Stimulated activated CD8-positive, alpha-beta memory T cell treated with anti-CD3 and anti-CD28 coated beads, Interleukin-4, amount 100 ng/mL, for 1 hour (primary cell): ENCODE measurements at places on chromosomes 11 and 22.

DNA sequence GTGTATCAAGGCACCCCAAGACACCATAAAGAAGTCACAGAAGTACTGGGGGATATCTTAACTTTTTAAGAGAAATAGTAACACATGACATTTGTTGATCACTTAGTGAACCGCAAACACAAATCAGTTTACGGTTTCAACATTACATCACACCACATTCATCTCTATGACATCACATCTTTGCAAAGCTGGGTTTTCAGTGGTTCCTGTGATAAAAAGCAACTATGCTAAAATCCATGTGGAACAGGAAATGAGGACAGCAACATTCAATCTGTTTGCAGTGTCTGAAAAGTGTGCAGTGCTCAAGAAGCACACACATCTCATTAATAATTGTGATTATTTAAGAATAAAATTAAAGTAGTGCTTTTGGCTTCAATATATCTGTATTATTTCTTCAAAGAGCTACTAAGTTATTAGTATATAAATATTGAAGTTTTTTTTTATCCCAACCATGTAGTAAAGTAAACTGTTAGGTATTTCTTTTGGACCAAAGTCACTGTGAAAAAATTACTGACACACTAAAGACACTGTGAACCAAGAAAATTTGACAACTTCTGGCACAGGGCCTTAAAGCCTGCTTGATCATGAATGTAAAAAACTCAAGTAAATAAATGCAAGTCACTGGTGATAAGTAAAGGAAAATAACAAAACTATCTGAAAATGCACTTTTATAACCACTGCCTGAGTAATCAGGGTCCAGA is 156.0 kb upstream of the SOX6 start:
- no peak for DNase-seq

GRCh38 chr11:945986-946385 is 20.3 kb downstream of the AP2A2 start:
- no peak for DNase-seq

- no peak for DNase-seq
These were observed at the start of gene GUCD1 for GRCh38 chr22:24554313-24555164. Gene GUCD1 (minus strand): TSS chr22:24555138. CDS start chr22:24554991, 147 bp downstream.

GRCh38 chr11:116975661-116976060 is 122.6 kb downstream of the SIK3 start:
- no peak for DNase-seq

- no peak for DNase-seq
These were observed 38.5 kb upstream of the GRK2 start for GRCh38 chr11:67227726-67228125.

DNA sequence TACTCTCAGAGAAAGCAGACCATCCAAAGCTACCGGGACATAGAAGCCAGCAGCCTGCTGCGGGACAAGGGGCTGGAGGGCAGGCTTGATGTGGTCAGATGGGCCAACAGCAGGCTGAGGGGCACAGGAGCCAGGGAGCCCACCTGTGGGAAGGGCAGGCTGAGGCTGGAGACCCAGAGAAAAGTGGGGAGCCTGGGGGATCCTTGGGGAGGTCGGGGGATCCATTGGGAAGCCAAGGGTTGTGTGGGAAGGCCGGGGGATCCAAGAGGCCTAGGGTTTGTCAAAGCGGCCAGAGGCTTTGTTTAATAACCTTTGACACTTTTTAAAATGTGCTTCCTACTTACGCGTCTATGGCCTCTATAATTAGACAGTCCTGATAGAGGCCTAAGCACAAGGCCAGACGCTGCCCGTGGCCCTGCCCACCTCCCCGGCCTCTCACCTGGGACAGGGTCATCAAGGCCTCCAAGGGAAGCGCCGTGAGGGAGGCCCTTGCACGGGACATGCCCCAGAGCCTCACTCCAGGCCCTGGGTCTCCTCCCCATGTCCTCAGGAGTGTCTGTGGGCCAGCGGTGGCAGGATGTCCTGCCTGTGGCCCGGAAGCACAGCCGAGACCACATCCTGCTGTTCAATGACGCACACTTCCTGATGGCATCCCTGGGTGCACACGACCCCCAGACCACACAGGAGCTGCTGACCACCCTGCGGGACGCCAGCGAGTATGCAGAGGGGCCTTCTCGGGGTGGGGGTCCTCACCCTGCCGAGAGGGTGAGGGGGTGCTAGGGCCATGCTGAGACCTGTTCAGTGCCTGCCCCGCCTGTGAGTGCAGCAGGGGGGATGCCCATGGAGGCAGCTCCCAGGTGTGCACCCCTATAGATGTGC is 8.6 kb upstream of the GTSE1 start:
- no peak for DNase-seq

GRCh38 chr11:44333271-44334218 is 23.6 kb upstream of the ALX4 start:
- DNase-seq: no peak

DNA sequence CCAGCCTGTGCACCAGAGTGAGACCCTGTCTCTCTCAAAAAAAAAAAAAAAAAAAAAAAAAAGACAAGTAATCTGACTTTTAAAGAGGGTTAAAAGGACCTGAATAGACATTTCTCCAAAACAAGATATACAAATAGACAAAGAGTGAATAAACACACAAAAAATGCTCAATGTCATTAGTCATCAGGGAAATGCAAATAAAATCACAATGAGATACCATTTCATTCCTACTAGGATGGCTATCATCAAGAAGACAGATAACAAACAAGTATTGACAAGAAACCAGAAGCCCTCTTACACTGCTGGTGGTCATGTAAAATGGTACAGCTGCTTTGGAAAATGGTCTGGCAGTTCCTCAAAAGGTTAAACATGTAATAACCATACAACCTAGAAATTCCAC is 4.1 kb downstream of the RIC3 start:
- DNase-seq: no peak

DNA sequence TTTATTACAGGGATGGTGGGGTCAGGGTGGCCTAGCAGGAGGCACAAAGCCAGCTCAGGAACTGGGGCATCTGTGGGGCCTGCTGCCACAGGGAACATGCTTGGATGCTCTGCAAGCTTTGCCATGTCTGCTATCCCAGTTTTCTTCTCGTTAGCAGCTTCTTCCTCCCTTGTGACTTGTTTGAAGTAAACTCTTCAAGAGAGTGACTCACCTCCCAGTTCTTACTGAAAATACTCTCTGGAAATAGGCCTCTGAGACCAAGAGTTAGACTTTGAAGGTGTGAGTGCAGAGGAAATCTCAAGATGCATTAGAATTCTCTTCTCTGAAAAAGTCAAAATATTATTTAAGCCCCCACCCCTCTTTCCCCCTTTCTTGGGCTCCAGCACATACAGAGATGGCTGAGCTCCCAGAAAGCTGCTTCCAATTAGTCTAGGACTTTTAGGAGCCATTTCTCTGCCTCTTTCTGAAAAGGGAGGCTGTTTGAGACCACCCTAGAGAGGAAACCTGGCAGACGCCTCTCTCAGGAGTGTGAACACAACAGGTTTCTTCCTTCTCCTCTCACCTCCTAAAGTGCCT is 15.1 kb downstream of the CWC15 start:
- DNase-seq: no peak

GRCh38 chr22:31933406-31933805 is 10.9 kb upstream of the YWHAH start:
- DNase-seq: no peak

DNA sequence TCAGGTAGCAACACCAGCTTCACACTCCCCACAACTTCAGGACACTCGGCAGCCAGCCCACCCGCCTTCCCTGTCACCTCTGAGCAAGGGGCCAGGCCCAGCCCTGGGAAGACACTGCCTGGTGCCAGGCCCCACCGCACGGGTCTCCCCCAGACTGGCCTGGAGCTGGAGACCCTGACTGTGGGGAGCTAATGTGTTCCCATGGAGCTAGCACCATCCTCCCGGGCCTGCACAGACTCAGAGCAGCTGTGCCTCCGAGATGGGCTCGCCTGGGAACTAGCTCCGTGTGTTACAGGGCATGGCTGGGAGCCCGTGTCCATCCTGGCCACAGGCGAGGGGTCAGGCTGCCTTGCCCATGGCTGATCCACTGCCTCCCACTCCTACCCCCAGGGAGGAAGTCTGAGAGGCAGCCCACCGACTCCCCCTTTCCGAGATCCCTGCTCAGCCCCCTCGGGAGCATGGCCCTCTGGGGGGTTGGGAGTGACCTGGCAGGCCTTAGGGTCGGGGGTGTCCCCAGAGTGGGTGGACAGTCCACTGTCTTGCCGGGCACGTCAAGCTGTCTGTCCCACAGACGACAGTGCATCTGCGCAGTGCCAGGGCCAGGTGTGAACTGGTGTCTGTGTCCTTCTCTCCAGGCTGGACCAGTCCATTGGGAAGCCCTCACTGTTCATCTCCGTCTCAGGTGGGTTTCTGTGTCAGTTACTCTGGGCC is 76.7 kb upstream of the KCNQ1OT1 start:
- no peak for DNase-seq

- no peak for DNase-seq
These were observed 4.9 kb upstream of the CYTH4 start for GRCh38 chr22:37277384-37277783.

- DNase-seq: no peak
These were observed 43.7 kb downstream of the MICAL3 start for GRCh38 chr22:17980638-17981051.

DNA sequence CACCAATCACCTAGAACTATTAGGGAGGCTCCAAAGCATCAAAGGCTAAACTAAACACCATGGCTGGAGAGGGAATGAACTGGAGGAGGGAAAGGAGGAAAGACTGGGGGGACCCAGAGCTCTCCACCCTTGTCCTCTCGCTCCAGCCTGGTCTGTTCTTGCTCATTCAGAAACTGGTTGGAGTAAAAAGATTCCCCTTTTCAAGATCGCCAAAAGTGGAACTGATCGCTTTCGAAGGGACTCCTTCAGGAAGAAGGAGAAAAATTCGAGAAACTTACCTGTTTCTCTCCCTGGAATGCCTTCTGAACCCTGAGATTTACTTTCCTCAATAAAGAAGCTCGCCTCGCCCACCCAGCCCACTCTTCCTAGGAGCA is 46.9 kb downstream of the OR4D9 start:
- no peak for DNase-seq

- no peak for DNase-seq
These were observed 8.0 kb upstream of the RRAS2 start for GRCh38 chr11:14366936-14367335.

- DNase-seq: no peak
These were observed 10.4 kb downstream of the ASCL2 start for GRCh38 chr11:2259897-2260451.

GRCh38 chr22:46196278-46196677 is 46.0 kb downstream of the PPARA start:
- no peak for DNase-seq

- no peak for DNase-seq
These were observed 60.4 kb downstream of the MCHR1 start for GRCh38 chr22:40739721-40740120.

DNA sequence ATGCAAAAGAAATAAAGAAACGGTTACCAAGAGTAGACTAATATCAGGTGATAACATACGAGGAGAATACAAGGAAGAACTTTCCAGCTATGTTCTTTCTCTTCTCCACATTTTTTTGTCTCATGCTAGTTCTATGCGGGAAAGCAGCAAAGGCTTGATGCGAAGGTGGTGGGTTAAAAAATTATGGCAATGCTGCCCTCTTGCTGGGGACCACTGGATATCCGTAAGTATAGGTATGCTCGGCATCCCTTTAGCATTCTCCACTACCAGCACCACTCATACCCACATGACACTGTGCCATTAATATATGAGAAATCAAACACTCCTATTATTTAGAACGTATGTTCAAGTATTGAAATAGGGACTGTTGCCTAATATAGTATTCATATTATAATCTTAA is 776.4 kb downstream of the LRRC4C start:
- DNase-seq: no peak

GRCh38 chr22:35637254-35637653 is 11.0 kb upstream of the APOL6 start:
- DNase-seq: no peak

- DNase-seq: no peak
These were observed 65.9 kb upstream of the SC5D start for GRCh38 chr11:121226415-121227263.

DNA sequence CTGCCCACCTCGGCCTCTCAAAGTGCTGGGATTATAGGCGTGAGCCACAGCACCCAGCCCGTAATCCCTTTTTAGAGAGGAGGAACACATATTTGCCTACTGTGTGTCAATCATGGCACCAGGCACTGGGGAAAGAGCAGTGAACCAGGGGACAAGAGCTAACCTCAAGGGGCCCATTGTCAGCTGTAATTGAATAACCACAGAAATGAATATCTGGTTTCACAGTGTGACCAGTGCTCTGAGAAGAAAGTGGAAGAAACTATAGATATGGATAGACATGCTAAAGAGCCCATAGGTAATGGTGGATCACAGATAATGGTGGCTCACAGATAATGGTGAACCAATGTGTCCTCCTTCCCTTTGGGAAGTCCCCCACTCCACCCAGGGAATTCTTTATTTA is 8.6 kb upstream of the KCTD14 start:
- no peak for DNase-seq

DNA sequence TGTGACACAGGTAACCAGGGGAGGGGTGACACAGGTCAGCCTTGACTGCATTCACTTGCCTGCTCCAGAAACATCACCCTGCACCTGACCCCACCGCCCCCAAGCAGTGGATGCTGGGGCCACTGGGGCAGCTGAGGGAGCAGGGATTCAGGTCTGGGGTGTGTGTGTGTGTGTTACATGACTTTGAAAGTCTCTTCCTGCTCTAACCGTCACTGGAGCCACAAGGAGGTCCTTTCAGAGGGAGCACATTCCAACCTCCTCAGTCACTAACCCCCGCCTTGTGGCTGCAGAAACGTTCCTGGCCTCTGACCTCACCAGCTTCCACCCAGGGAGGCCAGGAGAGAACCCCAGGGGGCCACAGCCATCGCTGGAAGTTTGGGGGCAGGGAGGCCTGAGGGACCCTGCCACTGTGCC is 2.9 kb upstream of the FOSL1 start:
- no peak for DNase-seq

DNA sequence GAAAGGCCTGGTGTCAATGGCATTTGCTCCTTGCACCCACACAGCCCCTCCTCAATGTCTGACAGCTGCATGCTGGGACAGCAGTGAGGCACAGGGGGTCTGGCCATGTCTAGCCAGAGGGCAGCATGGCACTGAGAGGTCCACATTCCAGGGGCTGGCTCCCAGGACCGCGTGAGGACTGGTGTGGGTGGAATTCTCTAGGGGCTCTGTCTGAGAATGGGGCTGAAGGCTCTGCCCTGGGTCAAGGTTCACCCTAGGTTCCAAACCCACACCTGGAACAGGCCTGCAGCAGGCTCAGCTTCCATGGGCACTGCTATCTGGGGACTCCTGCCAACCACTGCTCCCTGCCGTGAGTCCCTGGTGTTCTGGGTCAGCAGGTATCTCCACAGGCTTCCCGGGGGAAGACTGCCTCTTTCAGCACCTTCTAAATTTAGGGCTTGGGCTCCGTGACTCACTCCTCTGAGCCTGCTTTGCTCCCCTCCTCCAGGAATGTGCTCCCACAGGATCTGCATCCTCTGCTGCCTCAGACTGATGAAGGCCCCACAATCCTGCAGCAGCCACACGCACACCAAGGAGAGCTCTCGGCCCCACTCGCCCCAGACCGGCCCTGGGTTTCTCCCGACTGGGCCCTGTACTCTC is 4.2 kb downstream of the STARD10 start:
- DNase-seq: no peak
